Globus pallidus (tissue), 1 donor: ENCODE measurements at places on chromosomes 1 and 21.
A peak's percentile ranks its signal among the peaks of the same experiment; 100 is the strongest.

DNA sequence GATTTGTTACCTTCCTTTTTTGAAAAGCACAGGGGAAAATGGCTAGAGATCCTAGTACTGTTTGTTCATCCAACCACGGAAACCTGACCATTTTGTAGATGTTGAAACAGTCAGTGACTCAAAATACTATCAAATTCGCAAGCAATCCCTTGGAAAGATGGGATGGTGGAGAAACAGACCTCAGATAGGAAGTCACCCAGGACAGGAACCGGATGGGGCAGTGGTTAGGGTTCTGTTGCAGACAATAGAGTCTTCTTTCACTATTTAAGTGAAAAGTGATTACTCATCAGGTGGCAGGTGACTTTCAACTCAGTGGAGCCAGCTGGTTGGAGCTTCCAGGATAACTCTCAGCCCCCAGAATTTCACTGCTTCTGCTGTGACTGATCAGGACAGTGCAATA lies 17.0 kb downstream of the LHX4 start:
- DNase-seq: no peak

GRCh38 chr1:23239638-23240295 lies 22.5 kb upstream of the HTR1D start:
- DNase-seq: no peak

DNA sequence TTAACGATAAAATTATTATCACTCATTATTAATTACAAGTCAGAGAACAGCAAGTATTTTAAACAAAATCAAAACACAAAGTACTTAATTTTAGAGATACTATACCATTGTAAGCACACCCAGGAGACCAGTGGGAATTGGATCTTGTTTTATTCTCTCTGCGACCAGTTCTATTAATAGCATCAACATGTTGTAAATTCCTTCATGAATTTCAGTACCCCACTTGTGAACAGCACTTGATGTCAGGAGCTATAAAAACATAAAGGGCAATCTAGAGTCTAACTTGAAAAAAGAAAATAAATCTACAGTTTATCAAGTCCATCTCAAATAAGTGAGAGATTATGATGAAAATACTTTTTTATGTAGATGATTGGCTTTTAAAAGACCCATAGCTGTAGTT lies 42.9 kb downstream of the USP24 start:
- no peak for DNase-seq

- DNase-seq: no peak
Measured at GRCh38 chr1:156566436-156566835, 5.9 kb downstream of the IQGAP3 start.

DNA sequence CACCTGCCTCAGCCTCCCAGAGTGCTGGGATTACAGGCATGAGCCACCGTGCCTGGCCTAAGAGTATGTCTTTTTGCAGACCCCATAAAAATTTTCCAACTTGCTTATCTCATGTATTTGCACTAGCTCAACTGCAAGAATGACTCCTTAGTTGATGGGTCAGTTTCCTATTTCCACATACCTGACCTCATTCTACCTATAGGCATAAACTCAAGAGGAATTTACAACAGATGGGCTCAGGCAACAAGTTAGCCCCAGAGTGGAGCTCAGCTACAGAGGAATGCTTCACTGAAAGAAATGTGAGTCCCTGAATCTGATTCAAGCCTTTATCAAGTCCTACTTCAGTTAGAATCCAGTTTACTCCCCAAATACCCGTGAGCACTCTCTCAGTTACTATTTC lies 5.3 kb upstream of the SLC37A1 start:
- DNase-seq: no peak

DNA sequence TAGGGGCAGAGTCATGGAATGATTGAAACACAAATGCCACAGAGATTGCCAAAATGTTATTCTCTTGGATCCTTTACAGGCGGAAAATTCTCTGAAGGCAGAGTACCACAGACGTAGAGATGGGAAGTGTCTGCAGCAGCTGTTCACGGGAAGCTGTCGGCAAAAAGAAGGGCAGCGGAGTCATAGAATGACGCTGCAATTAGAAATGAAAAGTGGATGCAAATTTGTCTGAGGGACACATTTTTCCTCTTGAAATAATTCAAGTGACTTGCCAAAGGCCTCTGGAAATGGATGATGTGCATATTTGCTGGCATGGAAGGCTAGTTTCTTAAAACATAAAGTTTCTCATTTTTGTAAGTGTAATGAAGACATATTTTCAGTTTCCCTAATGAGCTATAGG lies 77.5 kb upstream of the PLD5 start:
- no peak for DNase-seq

DNA sequence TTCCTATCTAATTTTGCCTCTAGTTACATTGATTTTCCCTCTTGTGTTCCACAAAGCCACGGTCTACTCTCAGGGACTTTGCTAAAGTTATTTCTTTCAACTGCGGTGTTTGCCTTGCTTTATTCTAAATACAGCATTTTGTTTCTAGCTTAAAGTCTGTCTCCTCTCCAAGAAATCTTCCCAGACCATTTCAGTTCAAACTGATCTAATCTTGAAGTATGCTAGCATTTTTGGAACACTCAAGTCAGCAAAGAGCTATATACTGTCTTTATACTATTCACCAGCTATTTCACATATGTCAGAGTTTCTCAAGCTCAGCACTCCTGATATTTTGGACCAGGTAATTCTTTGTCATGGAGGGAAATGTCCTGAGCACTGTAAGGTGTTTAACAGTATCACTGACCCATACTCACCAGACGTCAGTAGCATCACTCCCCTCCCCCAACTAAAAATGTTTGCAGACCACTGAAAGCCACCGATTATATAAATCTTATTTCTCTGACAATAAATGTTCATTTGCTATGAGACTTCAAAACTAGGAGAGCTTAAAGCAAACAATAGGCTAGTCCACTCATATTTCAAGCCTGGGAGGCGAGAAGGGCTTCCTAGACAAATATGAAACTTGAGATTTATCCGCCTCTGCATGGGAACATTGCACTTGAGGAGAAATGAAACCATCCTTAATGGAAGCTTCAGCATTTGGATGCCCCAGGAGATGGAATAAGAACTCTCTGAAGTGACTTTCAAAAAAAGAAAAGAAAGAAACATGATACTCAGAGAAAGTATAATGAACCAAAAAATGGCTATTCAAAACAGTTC lies 81.1 kb downstream of the KIAA0319L start:
- DNase-seq: no peak

- DNase-seq: no peak
Measured at GRCh38 chr1:108865316-108865910, 8.5 kb upstream of the AKNAD1 start.

- no peak for DNase-seq
Measured at GRCh38 chr1:221101807-221102605, 222.8 kb downstream of the HLX start.

DNA sequence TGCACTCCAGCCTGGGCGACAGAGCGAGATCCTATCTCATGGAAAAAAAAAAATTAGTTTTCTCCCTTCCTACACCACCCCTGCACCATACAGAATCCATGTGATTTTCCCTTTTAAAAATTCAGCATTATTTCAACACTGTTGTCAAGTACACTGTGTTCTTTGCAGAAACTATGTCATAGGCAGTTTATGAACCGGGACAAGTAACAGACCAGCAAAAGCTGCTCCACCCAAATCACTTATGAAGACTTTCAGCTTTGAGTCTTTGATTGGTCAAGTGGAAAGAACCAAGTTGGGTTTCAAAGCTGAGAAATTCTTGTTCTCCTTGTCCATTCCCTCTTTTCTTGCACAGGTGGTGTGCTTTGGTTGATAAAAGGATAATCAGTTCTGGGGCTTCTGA lies 173.0 kb downstream of the CDC7 start:
- DNase-seq: no peak

GRCh38 chr1:230332575-230333066 lies 93.5 kb downstream of the PGBD5 start:
- DNase-seq: no peak

DNA sequence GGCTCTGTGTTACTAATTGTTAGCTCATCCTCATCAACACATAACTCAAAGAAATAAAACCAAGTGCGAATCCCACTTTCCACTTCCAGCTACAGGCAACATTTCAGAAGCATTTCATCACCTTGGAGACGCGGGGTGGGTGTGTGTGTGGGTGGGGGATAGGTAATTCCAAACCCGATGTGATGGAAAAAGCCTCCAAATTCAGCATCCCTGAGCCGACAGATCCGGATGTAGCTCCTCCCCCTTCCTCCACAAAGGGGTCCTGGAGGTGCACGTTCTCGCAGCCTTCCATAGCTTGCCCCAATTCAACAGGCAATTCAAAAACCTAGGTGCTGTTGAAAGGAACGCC lies 486 bp downstream of the HSPA13 start:
- DNase-seq: no peak

GRCh38 chr1:84347932-84348555 lies 46.5 kb downstream of the SAMD13 start:
- no peak for DNase-seq

- no peak for DNase-seq
Measured at GRCh38 chr1:54652168-54652567, 10.6 kb downstream of the MROH7 start.

GRCh38 chr1:236451796-236452373 lies 57.8 kb downstream of the EDARADD start:
- no peak for DNase-seq

GRCh38 chr1:47441450-47442106 lies 3.7 kb downstream of the FOXD2 start:
- no peak for DNase-seq

GRCh38 chr1:179310721-179311120 lies 17.1 kb downstream of the SOAT1 start:
- no peak for DNase-seq

- no peak for DNase-seq
Measured at GRCh38 chr1:31981972-31982371, 31.7 kb upstream of the KHDRBS1 start.

- no peak for DNase-seq
Measured at GRCh38 chr1:1207571-1207892, 1.1 kb upstream of the TNFRSF18 start.

- DNase-seq: no peak
Measured at GRCh38 chr1:227033880-227034279, 93.8 kb downstream of the COQ8A start.

- DNase-seq: peak; percentile 51
Measured at GRCh38 chr1:36924282-36924811, 110.0 kb downstream of the GRIK3 start.

DNA sequence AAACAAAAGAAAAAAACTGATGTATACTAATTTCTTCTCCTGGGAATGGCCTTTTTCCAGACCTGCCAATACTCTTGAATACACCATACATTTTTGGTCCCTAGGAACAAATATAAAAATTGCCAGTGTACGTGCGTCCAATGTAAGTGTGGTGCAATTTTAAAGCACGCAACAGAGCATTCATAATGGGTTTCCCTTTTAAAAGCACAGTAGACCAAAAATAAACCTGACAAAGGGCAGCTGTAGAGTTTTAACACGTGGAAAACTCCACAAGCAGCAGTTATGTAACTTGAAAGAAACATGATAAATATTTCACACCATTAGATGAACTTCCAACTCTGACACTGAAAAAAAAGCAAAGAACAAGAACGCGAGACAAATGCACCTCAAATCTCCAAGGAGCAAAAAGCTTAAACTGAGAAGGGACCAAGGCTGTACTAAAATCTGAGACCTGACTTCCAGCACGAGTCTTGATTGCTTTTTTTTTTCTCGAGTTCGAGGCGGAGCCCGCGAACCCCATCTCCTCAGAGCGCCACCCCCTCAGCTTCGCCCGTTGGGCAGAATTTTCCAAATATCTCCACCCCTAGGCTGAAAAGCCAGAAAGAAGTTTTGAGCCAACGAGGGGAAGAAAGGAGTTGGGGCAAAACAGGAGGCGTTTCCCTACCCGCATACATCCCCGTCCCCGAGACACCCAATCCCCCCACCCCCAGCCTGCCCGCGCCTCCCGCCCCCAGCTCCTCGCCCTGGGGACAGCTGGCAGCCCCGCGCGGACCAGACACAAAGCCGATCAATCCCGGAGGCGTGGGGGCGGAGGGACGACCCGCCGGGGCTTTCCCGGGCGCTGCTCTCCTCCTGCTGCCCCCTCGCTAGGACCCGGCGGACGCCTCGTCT lies at the start of gene JAM2:
Gene JAM2, plus strand, starts transcription at position 599 of the 891 bp plus-strand sequence. CDS start 564 bp downstream, outside the sequence.
- DNase-seq: peak; percentile 57

GRCh38 chr1:917076-917459 lies 6.7 kb upstream of the SAMD11 start:
- no peak for DNase-seq

DNA sequence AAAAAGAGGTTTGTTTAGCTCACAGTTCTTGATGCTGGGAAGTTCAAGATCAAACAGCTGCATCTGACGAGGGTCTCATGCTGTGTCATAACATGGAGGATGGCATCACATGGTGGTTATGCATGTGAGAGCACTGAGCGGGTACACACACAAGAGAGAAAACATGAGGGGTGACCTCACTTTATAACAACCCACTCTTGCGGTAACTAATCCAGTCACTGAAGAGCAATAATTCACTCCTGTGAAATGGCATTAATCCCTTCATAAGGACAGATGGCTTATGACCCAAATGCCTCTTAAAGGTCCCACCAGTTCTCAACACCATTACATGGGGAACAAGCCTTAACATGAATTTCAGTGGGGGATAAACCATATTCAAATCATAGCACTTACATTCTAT lies 23.2 kb upstream of the CHIT1 start:
- no peak for DNase-seq

- DNase-seq: no peak
Measured at GRCh38 chr21:41663805-41664788, 102.8 kb downstream of the RIPK4 start.

DNA sequence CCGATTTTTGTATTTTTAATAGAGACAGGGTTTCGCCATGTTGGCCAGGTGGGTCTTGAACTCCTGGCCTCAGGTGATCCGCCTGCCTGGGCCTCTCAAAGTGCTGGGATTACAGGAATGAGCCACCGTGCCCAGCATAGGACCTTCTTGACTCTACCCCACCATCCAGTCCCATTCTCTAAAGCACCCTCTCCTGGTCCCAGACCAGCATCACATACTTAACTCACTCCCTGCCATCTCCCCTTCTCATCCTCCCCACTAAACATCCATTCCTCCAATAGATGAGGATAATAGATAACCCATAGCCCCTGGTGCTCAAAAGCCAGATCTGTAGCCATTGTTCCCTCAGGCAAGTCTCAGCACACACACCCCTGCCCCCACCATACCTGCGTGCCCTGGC lies 2.1 kb downstream of the ENTREP3 start:
- no peak for DNase-seq

- DNase-seq: no peak
Measured at GRCh38 chr1:205374210-205375078, 17.7 kb upstream of the KLHDC8A start.

DNA sequence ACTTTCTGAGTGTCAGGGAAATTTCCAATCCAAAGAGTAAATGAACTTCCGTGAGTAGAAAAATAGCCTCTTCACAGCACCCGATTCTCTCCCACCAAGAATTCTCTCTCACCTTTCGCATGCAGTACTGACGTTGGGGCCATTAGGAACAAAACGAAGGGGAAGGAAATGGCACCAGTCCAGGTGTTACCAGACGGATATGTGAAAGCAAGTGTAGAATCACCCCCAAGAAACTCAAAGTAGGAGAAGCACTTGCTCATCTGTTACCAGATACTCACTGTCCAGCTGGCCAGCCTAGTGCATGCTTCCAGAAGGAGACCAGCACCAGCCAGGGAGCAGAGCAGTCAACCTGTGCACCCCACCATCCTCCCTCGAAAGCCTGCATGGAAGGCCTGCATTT lies 55.1 kb downstream of the ITPKB start:
- no peak for DNase-seq

GRCh38 chr1:90840352-90840751 lies 123.2 kb upstream of the BARHL2 start:
- DNase-seq: no peak
